ENCODE measurements at places on chromosomes 2 and 18. TPM values are rescaled to one million over a fixed set of nuclear protein-coding genes. Genes with fewer than 3 reads are reported as not detected.
A peak's percentile ranks its signal among the peaks of the same experiment; 100 is the strongest.

The UBXN4 gene
- 104 TPM for total RNA-seq

DNA sequence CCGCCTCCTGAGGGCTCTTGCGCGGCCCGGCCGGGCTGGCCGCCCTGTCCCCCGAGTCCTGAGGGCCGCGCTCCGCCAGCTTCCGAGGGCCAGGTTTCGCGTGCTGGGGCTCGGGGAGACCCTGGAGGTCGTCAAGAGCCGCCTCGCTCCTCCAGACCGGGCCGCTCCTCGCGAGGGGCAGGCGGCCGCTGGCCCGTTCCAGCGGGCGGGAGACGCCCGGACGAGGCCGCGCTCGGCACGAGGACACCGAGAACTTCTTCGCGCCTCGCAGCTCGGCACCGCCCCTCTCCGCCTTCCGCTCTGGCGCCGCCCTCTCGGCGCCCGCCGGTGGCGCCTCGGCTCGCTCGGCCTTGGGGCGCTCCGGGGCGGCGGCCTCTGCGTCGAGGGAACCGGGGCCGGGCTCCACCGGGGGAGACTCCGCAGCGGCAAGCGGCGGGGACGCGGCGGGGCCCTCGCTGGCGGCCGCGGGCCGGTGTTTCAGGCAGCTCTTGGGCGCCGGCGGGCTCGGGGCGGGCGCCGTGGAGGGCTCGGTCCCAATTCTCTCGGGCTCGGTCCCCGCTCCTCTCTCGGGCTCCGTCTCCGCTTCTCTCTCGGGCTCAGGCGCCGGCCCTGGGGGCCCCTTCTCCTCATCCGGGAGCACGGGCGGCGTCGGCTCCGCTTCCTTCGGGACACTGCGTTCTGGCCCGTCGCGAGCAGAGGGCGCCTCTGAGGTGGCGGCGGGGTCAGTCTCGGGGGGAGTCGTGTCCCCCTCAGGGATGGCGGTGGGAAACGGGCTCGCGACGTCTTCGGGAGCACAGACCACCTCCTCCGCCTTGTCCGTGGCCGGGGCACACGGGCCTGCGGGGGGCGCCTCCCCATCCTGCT is 91.6 kb upstream of the MGAT4A start:
- H3K36me3 ChIP-seq: peaks cover 2% of the 10 kb centered on the region
- peak overlapping the region; percentile 23 for H3K4me3 ChIP-seq
- H3K27ac ChIP-seq: no peak overlapping the region

GRCh38 chr2:224947566-224947965 is 94.7 kb downstream of the DOCK10 start:
- peak overlapping the region; percentile 79 for H3K4me3 ChIP-seq
- peaks cover 28% of the 10 kb centered on the region for H3K36me3 ChIP-seq
- DNase-seq: no peak
- peaks cover 61% of the 10 kb centered on the region for H3K4me1 ChIP-seq

GRCh38 chr2:57434441-57434840 is 612.2 kb upstream of the VRK2 start:
- no peak for DNase-seq
- H3K27me3 ChIP-seq: no peaks in the 10 kb centered on the region
- H3K27ac ChIP-seq: no peak overlapping the region
- H3K4me1 ChIP-seq: no peaks in the 10 kb centered on the region

The TTL gene
- 28.7 TPM for total RNA-seq

GRCh38 chr2:100818003-100818605 is 1.8 kb upstream of the NPAS2 start:
- no peak for DNase-seq
- H3K36me3 ChIP-seq: peaks cover 4% of the 10 kb centered on the region
- peaks cover 27% of the 10 kb centered on the region for H3K27me3 ChIP-seq

- no peak overlapping the region for H3K27ac ChIP-seq
- no peaks in the 10 kb centered on the region for H3K36me3 ChIP-seq
- H3K4me1 ChIP-seq: no peaks in the 10 kb centered on the region
- H3K4me3 ChIP-seq: no peak overlapping the region
Observed at GRCh38 chr2:220441404-220441803, 814.0 kb downstream of the SLC4A3 start.

DNA sequence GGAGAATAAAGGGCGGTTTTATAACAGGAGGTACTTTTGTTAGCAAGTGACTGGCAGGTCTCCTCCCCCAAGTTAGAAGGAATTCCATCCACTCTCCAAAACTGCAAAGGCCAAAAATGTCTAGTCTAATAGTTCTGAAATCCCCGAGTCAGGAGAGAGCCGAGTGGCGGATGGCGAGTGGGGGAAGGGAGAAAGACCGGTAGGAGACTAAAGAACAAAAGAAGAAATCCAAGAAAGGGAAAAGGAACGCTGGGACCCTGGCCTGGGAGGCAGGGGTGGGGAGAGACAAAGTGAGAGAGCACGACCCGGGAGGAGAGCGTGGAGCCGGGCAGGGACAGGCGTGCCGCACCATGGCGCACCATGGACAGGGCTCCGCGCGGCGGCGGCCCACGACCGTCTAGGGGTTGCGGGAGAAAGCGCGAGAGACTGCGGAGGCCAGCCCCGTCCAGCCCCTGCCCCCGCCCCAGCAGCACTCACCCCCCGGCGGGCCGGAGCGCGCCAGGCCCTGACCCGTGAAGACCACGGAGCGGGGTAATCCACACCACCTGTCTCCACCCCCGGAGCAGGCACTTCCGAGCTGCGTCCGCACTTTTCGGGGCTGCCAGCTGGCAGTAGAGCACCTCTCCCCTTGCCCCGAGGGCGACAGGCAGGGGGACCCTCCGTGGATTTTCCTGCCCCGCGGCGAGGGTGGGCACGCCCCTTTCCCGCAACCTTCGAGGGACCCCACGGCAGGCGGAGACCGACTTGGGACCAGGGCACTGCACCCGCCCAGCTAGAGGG is 1.6 kb downstream of the CDH2 start:
- peaks cover 40% of the 10 kb centered on the region for H3K27me3 ChIP-seq
- H3K27ac ChIP-seq: no peak overlapping the region
- DNase-seq: peak; percentile 10
- peak overlapping the region; percentile 12 for H3K4me3 ChIP-seq
- H3K4me1 ChIP-seq: peaks cover 16% of the 10 kb centered on the region
